Renal cortex interstitium (tissue), 15 donors: ENCODE measurements at places on chromosomes 5 and 9. TPM values are rescaled to one million over a fixed set of nuclear protein-coding genes. Genes with fewer than 3 reads are reported as not detected.

GRCh38 chr5:123083298-123083697, 5.7 kb upstream of the PRDM6 start:
- no peak for DNase-seq

The SPATA31A3 gene
- polyA plus RNA-seq, result not detected

GRCh38 chr9:90795871-90796317, 5.7 kb upstream of the SYK start:
- DNase-seq, result no peak

DNA sequence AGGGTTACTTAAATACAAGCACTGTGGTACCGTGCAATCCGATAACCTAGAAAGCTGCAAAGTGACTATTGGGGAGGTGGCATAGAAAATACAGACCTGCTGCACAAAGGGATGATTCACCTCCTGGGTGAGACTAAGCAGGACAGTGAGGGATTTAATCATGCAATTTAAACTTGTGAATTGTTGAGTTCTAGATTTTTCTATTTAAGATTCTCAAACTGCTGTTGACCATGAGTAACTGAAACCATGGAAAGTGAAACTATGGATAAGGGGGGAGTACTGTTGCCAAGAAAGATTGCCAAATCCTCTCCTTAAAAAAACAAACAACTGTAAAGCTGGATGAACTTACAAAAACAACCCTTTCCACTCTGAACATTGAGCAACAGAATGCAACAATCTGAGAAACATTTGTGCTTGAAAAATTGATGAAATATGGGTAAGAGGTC, 61.5 kb upstream of the NUDT12 start:
- DNase-seq, result no peak

The PCDHA1 gene
- not detected for polyA plus RNA-seq

DNA sequence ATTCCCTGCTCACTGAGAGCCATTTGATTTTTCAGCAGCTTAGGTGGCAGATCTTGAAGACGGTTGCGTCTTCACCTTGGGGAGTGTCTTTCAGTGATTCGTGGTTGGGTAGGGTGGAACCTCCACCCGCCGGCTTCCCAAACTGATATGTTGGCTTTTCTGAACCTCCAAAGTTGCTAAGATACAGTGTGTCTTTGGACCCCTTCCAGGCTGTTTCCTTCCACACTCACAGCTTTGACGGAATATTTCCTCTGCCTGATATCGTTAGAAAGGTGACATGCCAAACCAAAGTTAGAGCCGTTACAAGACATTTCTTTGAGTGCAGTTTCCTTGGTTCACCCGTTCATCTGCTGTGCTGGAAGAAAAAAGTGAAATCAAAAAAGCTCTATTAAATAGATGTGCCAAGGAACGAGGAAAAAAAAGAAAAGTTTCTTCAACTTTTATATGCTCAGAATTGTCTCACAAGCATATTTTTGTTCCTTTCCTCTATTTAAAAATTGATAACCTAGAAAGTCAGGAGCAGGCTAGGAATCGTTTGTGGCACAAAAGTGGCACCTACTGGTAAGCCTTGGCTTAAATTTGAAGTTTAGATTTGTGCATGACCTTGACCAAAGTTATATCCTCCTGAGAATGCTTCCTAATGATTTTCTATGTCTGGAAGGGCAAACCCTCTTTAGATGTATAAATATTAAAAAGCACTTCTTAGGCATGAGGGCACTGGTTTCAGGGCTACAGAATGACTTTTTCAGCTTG, 270.7 kb upstream of the WWC1 start:
- DNase-seq, result no peak

DNA sequence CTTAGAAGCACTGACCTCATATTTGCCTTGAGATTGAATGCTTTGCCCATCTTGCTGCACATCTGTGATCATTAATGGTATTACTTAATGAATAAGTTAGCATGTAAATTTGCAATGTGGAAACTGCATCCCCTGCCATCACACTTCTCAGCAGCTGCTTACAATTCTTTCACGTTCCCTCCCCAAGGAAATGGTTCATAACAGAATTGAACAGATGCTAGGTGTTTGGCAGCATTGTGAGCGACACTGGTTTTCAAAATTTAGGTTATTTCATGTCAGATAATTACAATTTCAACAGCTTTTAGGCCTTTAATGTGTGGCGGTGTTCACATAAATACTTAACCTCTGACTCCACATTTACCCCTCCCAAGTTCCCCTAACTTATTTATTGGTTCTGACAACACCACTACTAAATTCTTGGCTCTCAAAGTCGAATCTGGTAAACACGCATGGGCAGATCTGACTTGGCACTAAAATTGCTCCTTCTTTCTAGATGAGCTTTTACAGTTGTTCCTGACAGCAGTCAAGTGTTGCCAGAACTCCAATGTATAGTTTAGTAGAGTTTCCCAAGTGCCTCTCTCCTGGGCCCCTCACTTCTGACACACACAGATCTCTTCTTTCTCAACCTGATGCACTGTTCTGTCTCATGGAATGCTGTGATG, 46.8 kb downstream of the SLC1A3 start:
- no peak for DNase-seq

DNA sequence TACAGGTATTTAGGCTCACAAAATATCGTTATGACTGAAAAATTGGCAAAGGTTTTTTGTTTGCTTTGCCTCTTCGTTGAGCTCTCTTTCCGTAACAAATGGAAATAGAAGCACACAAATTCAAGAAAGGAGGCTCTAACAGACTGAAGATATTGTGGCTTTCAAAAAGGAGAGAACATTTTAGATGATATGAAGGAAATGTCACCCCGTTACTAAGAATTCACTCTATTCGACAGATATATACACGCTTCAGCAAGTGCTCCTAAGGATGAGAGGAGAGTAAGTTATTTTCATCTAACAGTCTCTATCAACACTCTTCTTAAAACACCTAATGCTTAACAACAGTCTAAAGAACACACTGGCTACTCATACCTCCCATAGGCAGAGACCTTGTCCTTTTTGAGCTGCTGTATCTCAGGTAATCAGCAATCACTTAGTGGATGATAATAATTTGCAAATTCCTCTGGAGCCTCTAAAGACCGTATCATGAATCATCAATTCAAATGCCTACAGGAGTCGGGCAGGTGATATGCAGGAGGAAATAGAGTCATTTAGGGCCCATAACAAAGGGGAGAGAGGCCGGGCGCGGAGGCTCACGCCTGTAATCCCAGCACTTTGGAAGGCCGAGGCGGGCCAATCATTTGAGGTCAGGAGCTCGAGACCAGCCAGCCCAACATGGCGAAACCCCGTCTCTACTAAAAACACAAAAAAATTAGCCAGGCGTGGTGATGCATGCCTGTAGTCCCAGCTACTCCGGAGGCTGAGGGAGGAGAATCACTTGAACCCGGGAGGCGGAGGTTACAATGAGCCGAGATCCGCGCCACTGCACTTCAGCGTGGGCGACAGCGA, 1.4 kb upstream of the HSDL2 start:
- no peak for DNase-seq

The LCN15 gene
- polyA plus RNA-seq, result 0.16 TPM

- DNase-seq, result no peak
Measured at GRCh38 chr9:21966140-21966851, 27.9 kb downstream of the CDKN2A start.

The SCGB3A2 gene
- polyA plus RNA-seq, result not detected

GRCh38 chr5:178940569-178941360, at the start of gene ZNF454:
TSS of gene ZNF454 (plus strand) at chr5:178941198. CDS start at chr5:178942792, 1,594 bp downstream.
- DNase-seq, result peak; percentile 95

The PCDHGB7 gene
- polyA plus RNA-seq, result 16.6 TPM

DNA sequence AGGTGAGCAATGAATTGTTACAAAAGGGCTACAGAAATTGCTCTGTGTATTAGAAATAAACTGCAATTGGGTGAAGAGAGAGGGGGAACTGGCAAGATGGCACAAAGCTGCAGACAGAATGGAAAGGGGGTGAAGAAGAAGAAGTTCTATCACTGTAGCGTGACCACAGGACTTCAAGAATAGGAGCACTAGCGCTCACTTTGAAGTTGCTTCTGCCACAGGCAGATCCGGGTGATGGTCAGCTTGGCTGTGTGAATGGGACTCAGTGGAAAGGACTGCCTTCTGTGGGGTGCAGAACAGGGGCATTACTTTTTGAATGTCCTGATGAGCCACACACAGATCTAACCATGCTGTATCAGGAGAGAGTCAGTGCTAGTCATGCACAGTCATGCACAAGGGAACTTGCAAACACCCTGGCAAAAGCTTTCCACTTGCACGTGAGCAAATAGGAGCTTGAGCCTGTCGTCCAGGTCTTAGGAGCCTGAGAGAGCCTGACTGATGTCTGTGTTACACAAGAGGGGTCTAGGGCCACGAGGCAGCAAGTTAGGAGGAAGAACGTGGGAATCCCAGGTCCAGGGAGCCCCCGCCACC, 16.3 kb downstream of the IL5 start:
- no peak for DNase-seq

DNA sequence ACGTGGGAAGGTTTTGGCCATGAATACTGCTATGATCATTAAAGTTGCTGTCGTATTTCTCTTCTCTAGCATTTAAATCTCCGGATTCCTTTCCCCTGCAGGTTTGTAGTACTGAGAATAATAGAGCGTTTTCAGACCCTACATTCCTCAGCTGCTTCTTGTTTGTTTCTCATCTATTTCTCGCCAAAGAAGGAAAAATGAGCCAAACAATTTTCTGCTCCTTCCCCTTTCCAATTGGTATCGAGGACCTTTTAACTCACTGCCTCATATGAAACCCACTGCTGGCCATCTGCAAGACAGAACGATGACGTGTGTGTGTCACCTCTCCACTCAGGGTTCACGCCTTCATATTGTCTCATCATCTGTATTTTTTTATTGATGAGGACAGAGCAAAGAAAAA, 689.4 kb upstream of the WWC1 start:
- DNase-seq, result no peak

- DNase-seq, result no peak
Measured at GRCh38 chr9:6415266-6415665, 2.3 kb downstream of the UHRF2 start.

DNA sequence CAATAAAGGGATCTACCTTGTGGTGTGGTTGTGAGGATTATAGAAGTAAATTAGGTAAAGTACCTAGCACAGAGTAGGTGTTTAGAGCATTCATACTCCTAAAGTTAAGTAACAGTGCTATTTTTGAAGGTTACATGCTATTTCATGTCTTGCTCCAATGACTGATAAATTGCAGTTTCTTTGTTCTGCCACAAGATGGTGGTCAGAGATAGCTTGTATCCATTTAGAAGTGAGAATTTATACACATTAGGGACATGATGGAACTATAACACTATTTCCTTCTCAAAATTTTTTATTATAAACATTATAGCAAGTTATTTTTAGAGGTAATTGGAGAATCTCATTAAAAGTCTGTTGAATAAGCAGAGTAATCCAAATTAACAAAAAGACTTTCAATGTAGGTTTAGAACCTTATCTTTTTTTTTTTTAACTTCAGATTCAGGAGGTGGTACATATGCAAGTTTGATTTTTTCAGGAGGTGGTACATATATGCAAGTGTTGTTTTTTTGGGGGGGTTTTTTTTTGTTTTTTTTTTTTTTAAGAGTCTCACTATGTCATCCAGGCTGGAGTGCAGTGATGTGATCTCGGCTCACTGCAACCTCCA, 17.1 kb downstream of the MTREX start:
- DNase-seq, result no peak

DNA sequence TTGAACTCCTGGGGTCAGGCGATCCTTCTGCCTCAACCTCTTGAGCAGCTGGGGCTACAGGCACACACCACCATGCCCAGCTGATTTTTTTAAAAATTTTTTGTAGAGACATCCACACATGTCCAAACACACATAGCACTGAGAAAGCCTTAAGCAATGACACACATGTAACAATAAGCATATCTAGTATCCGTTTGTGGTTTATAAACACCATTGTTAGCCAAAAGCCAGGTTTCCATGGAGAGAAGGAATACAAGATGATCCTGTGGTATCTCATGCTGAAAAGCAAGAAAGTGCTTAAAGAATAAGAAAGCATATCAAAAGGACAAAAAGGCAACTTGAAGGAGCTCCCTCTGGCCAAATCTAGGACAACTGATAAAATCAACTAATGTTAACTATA, 29.7 kb upstream of the SLC1A3 start:
- DNase-seq, result no peak

DNA sequence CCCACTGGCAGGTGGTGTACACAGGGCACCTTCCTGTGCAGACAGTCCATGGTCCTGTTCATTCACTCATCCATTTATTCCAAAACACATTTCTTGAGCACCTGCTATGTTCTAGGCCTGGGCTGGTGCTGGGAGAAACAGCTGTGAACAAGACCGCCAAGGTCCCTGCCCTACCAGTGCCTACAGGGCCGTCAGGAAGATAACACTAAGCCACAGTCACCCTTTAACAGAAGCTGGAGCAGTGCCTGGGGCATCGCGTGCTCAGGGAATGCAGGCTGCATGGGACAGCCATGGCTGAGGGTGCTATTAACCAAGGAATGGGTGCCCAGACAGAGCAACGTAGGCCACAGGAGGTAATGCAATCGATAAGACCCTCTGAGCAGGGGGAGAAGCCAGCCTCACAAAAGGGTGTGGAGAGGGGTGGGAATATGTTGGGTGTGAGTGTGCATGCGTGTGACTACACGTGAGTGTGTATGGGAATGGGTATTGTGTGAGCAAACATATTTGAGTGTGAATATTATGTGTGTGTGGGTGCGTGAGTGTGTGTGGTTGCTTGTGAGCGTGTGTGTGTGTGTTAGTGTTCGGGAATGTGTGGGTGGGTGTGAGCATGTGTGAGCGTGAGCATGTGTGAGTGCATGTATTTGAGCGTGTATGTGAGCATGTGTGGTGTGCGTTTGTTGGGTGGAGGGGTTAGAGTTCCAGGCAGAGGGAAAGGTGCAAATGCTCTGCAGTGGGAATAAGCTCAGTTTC, 19.1 kb downstream of the DUSP1 start:
- no peak for DNase-seq

DNA sequence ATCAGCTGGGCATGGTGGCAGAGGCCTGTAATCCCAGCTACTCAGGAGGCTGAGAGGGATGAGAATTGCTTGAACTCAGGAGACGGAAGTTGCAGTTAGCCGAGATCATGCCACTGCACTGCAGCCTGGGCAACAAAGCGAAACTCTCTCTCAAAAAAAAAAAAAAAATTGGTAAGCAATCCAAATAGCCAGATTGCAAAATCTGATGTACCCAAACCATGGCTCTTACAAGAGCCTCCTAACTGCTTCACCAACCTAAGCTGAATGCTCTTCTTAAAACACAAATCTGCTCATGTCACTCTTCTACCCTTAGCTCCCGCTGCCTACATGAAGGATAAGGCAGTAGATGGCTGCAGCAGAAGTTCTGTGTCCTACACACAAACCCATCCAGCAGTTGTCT, 105.9 kb downstream of the MPDZ start:
- DNase-seq, result no peak

DNA sequence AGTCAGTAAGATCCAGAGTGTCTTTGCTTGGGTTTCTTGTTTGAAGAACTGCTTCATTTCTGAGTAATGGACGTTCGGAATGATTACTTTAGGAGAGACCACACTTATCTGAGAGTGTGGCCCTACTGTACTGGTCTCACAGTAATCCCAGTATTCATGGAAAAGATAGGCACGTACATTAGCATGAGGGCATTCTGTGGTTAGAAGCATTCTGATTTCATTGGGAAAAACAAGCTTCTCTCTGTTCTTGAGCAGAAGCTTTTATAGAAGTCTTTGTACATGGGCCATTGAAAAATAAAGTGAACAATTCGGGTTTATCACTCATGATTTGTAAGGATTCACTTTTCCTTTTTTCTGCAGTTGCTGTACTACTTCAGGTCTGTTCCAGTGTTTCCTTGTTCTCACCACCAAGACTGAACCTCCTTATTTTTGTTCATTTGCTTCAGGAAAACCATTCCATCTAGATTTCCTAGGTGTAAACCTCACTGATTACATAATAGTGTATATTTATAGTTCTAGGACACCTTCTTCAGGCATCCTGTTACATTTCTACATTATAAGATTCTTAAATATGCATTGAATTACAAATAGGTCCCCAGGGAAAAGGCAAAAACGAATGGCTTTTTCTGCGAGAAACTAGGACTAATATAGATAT, 10.1 kb downstream of the TGFBR1 start:
- no peak for DNase-seq
